NCI-H1436 treated with DMSO at 0.1 percent for 48 hours (cell line): ENCODE measurements at places on chromosomes 13 and 19.

- DNase-seq: no peak
Observed at GRCh38 chr13:40596484-40596883, 70.0 kb downstream of the FOXO1 start.

GRCh38 chr19:58392945-58393724 lies 2.3 kb upstream of the RNF225 start:
- DNase-seq: no peak

DNA sequence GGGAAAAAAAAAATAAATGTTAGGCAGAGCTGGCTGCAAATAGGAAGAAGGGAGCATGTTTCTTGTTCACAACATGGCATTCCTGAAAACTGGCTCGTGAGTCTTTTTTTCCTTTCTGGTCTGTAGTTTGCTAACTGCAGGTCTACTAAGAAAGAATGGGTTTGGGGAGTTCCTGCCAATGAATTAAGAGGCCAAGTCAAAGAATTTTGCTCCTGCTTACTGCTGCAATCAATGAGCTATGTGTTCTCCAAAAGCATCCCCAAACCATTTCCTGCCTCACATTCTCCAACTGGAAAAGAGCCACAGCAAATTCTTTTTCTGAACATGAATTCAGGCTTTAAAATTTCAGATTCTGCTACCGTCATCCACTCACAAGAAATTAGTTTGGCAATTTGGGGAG lies 88.6 kb downstream of the DCT start:
- no peak for DNase-seq

GRCh38 chr19:56491399-56491798 lies 14.3 kb upstream of the ZNF667 start:
- DNase-seq: no peak

GRCh38 chr13:113452942-113453901 lies at the start of gene ADPRHL1:
Gene ADPRHL1, minus strand, starts transcription at chr13:113453488. Its CDS starts 51 bp downstream, at chr13:113453437.
- no peak for DNase-seq

DNA sequence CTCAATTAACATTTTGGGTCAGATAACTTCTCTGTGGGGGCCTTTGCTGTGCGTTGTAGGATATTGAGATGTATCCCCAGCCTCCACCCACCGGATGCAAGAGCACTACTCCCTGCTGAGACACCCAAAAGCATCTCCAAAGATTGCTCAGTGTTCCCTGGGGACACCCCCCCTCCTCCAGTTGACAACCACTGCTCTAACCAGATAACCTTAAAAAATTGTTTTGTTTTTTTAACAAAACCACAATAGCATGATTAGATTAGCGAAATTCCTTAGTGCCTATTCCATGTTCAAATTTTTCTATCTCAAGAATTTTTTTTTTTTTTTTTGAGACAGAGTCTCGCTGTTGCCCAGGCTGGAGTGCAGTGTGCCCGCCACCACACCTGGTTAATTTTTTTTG lies 2.6 kb upstream of the EPN1 start:
- no peak for DNase-seq
